ENCODE measurements at places on chromosomes 5 and 9.
A peak's percentile ranks its signal among the peaks of the same experiment; 100 is the strongest.

DNA sequence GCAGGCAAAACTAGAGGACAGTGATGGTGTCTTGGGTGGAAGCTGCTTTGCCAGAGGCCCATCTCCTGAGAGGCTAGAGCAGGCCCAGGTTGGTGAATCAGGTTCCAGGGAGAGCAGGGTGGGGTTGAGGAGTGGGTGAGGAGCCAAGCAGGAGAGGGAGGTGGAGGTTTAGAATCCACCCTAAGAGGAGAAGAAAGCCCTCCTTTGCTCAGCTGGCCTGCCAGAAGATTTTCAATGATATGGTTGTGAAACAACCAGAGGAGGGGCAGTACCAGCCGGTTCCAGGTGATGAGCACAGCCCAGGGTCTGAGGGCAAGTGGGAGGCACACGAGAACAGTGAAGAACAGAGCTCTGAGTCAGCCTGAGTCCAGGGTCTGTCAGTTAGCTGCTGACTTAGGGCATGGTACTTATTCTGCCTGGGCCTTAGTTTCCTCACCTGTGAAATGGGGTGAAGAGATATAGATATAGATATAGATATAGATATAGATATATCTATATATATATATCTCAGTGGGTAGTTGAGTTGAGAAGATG, 17.8 kb downstream of the PPARGC1B start:
- no peak for DNase-seq

- no peak for DNase-seq
Observed at GRCh38 chr5:32302835-32303754, 9.6 kb downstream of the MTMR12 start.

GRCh38 chr5:55934115-55934613, 60.6 kb downstream of the IL6ST start:
- no peak for DNase-seq

GRCh38 chr5:62354028-62354874, 48.2 kb downstream of the KIF2A start:
- DNase-seq = no peak

DNA sequence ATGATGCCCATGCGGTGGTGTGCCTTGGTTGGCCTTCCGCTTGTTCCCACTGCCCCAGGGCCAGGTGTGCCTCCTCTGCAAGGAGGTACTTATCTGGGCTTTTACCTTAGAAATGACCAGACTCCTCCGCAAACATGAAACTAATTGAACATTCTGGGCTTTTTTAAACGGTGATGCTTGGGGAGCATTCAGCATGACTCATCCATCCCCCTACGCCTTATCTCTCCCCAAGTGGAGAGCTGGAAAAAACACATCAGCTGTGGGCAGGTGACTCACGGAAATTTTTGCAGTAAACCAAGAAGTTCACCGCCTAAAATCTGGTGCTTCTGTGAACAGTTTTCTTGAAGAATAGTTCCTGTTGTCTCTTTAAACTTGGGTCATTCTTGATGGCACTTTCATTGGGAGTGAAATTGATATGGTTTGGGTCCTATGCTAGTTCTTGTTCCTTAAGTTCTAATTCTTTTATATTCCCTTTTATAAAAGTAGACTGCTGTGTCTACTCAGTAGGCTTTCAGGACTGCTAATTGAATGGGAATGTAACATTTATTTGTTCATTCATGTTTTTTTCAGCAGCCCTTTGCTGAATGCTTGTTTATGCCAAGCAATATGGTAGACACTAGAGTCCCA, 39.6 kb downstream of the SFXN1 start:
- peak; percentile 58 for DNase-seq
